Right ventricle myocardium superior (tissue), 1 donor: ENCODE measurements at places on chromosomes 7 and 10. TPM values are rescaled to one million over a fixed set of nuclear protein-coding genes. Genes with fewer than 3 reads are reported as not detected.

DNA sequence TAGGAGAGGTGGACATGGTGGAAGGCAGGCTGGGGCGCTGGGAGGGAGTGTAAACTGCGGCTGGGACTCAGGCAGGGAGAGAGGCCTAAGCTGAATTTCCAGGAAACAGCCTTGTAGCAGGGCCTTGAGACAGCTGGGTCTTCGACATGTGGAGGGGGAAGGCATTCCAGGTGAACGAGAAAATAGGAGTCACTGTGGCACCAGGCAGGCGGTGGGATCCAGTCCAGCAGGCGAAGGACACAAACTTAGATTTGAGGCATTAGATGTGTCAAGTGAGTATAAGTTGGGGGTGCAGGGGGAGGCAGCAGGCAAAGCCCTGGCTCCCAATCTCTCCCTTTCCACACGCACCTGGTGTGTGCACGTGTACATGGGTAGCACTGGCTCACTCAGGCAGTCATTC lies 105.3 kb downstream of the PTPN20 start:
- no peak for DNase-seq

GRCh38 chr7:14483663-14484062 lies 418.9 kb downstream of the DGKB start:
- DNase-seq, result no peak

Gene ADARB2
- total RNA-seq, result not detected

DNA sequence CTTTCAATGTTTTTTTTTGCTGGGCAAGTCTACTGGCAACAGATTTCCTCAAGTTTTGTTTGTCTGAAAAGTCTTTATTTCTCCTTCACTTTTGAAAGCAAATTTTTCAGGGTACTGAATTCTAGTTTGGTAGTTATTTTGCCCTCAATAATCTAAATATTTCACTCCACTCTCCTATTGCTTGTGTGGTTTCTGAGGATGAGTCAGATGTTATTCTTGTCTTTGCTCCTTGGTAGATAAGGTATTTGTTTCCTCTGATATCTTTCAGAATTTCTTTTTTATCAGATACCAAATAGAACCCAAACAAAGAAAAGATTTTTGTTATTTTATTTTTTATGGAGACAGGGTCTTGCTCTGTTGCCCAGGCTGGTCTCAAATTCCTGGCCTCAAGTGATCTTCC lies 99.2 kb upstream of the MALRD1 start:
- no peak for DNase-seq

Gene CLRN3
- total RNA-seq, result not detected

DNA sequence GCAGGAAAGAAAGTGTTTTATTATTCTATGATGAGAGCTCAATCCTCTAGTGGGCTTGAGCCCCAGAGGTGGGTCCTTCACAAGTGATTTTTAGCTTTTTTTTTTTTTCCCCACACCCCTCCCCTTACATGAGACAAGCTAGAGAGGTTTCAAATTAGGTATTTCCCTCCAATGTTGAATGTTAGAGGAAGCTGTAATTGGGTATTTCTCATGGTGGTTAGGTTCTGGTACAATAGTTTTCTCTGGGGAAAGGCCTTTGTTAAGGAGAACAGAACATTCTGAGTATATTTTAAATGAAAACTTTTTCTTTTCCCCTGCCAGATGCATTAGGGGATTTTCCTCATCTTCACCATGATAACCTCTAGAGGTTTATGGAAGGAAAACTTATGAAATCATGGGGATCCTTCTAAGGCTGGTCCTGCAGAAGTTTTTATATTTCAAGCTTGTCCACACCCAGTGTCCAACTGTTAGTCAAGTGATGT lies 1039.7 kb downstream of the NRG3 start:
- no peak for DNase-seq

DNA sequence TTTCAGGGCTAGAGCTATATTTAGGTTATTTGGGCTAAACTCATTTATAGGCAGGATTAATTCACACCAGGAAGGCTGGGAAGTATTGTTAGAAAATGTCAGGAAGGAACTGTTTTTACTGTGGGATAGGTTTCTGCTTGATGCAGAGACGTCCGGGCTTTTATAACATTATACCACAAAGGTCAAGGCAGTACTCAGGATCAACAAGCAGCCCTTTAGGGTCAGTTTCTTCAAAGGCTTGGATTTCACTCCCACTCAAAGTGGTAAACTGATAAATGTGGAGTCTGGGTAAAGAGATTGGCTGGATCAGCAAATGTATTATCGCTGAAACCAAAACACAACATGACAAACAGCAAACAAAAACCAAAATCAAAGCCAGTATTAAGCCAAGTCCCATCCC lies 127.2 kb downstream of the ARL5B start:
- DNase-seq, result no peak

GRCh38 chr7:101060992-101061391 lies 24.3 kb upstream of the TRIM56 start:
- no peak for DNase-seq

DNA sequence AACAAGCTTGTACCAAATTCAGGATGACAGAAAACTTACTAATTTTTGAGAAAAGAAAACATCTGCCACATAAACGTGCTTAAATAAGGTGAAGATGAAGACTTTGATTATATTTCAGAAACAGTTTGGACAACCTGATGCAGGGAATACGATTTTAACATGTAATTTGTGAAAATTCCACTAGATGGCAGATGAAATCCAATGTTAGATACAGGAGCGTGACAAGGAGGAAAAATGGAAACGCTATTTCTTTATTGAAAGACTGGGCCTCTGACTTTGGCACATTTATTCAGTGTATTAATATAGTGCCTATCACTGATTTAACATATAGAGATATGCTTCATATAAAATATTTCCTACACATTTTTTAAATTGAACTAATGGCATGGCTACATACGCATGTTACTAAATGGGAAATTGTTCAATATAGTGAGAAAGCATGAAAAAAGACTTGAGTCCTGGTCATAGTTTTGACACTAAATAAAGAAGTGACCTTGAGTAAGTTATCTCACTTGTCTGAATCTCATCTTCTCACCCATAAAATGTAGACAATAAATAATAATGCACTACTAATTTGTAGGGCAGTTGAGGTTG lies 60.7 kb downstream of the CD36 start:
- DNase-seq, result no peak

Gene TRPV6
- total RNA-seq, result not detected

Gene STEAP4
- total RNA-seq, result 20.1 TPM

GRCh38 chr7:135206941-135207391 lies 4.4 kb downstream of the WDR91 start:
- no peak for DNase-seq

- DNase-seq, result no peak
Measured at GRCh38 chr10:103921248-103921647, 3.3 kb upstream of the STN1 start.

DNA sequence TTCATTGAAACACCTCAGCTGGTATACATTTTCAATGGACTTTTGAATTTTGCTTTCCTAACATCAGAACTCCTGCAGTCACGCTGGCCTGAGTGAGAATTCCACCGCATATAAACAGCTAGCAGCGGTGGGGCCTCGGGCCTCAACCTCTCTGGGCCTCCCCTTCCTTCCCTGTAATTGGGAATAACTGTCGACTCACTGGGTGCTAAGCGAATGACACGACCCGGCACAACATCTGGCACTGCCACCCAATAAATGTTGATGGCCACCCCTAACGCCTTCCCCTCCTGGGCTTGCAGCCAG lies 670 bp downstream of the RCC1L start:
- no peak for DNase-seq

GRCh38 chr10:80523773-80524172 lies 13.9 kb upstream of the SH2D4B start:
- no peak for DNase-seq

DNA sequence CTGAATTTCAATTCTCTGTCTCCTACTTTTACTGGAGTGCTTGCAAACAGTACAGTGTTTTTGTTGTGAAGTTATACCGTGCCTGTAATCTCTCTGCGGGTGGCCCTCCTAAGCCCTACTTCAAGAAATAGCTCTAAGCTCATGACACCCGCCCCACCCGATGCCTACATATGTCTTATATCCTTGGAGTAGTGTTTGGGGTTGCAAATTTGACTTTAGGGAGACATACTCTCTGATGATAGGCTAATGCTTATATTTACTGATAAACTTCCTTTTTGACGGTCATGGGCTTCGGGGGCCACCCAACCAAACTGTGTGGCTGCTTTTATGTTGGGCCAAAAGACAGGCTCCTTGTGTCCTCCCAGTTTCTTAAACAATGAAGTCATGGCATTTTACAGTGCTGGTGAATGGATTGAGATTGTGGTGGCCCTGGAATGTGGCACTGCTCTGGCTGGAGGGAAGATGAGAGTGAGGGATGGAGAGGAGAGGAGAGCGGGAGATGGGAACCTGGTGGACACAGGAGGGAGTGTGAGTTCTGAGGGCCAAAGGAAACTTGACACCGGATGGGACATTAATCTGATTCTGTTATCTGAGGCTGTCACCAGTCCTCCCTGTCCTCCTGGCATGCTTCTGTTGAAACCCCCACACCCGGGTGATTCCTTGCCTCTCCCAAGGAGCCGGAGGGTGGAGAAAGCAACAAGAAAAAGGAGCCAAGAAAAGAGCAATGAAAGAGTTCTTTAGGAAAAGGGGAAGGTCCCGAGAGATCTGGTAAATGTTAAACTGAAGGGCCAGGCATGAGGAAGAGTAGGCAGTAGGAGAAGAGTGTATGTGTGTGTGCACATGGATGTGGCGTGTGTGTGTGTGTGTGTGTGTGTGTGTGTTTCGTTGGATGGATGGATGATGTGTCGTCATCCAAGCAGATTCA lies 113.3 kb downstream of the TCF7L2 start:
- no peak for DNase-seq

GRCh38 chr10:128069351-128070051 lies 56.7 kb downstream of the MKI67 start:
- DNase-seq, result peak; percentile 71

GRCh38 chr7:106376026-106376799 lies 91.4 kb upstream of the NAMPT start:
- DNase-seq, result no peak

DNA sequence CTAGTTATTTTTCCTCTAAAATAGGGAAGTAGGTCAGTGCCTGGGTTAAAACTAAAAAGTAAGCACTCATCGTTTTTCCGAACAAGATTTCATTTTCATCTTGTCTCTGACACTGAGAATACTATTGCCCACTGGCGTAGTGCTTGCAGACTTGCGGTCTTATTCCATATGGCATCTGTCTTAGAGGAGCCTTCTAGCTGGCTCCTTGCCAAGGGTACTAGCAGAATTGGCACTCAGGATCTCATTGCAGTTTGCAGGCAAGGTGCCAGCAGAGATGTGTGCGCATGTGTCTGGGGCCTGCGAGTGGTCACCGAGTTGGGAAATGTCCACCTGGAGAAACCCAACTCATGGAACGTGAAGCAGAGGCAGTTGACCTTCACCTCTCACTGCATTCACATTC lies 143.4 kb downstream of the CELF2 start:
- DNase-seq, result peak; percentile 58

- DNase-seq, result peak; percentile 68
Measured at GRCh38 chr10:79137826-79138225, 69.1 kb downstream of the ZMIZ1 start.

Gene ASAH2
- 2.9 TPM for total RNA-seq

DNA sequence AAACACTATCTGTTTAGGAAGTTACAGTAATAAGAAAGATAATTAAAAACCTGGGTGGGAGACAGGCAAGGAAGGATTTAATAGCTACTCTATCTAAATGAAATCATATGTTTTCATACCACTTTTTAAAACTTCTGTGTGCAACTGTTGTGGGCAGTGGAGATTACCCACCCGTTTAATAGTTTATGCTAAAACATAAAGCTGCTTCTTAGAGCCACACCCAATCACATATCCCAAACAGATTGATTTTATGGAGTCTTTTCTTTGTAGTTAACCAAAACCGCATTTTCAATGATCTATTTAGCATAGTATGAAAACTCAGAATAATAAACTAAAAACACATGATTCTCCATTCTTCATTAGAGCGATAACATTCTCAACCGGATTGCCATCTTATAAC lies 304.1 kb downstream of the AGMO start:
- DNase-seq, result no peak
